Mesenteric fat pad (tissue), 1 donor: ENCODE measurements at places on chromosomes 1 and 21. TPM values are rescaled to one million over a fixed set of nuclear protein-coding genes. Genes with fewer than 3 reads are reported as not detected.

Gene CAP1
- 381 TPM for total RNA-seq

DNA sequence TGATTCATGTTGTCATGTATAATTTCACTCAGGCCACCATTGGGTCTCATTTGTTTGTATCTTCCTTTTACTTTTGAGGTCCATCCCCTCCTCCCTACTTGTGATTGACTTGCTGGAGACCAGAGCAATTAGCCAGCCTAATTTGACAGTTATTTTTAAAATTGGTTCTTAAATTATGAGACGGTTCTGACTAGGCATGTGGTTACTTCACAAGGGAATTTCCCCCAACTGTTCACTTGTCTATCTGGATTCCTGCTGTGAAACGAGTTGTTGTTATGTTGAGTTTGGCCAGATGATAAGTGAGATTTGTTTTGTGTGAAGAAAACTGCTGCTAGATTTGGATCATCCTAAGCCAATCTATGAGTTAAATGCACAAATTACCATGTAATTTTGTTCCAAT is 359.1 kb downstream of the BARHL2 start:
- no peak for DNase-seq

GRCh38 chr1:10796029-10796944 is at the start of gene CASZ1:
CASZ1 (minus strand) TSS chr1:10796646; CDS start chr1:10693889, 102,757 bp downstream.
- DNase-seq: no peak

DNA sequence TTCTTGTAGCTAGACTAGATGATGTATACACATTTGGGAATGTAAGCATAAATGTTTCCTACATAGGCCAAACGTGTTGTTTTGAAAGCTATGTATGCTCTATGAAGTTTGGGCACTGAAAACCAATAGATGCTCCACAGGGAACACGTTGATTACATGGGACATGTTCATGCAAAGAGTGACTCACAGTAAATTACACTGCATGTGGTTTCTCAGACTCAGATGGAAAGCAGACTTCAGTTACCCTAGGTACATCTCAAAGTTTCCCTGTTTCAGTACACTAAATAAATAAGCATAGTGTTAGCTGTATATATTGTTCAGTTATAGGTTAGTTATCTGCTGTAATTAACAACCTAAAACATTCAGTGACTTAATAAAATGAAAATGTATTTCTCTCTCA is 301.9 kb upstream of the RUNX1 start:
- no peak for DNase-seq

Gene NBPF4
- not detected for total RNA-seq

- DNase-seq: no peak
Measured at GRCh38 chr1:241592273-241592958, 47.8 kb downstream of the CHML start.

- no peak for DNase-seq
Measured at GRCh38 chr1:46520063-46520911, 30.7 kb downstream of the DMBX1 start.

- DNase-seq: peak; percentile 39
Measured at GRCh38 chr1:53617851-53618499, 121.0 kb downstream of the GLIS1 start.

GRCh38 chr1:166944186-166944967 is 31.0 kb downstream of the ILDR2 start:
- DNase-seq: no peak

Gene LCE3E
- total RNA-seq: not detected

GRCh38 chr1:200179126-200179780 is 151.7 kb downstream of the NR5A2 start:
- no peak for DNase-seq

DNA sequence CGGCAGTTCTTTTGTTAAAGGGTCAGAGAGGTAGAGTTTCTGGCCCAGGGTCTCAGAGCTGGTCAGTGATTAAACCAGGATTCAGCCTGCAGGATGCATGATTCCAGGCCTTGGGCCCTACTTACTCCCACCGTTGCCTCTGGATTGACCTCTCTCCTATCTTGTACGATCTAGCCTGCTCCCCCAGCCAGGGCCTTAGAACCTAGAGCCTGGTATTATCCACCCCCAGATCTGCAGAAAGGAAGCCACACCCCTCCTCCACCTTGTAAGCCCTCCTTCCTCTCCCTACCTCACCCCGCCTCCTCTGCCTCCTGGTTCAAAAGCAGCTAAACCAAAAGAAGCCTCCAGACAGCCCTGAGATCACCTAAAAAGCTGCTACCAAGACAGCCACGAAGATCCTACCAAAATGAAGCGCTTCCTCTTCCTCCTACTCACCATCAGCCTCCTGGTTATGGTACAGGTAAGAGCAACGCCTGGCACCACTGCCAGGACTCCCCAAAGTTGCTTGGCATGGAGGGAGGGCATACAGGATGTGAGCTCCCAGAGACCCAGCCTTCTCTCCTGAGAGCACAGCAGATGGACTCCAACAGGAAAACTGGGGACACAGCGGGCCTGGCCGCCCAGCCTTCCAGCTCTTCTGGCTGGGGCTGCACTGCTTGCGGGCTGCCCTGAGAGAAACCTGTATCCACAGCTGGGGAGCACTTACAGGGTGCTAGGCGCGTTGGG is at the start of gene CD52:
Gene CD52, plus strand, starts transcription at position 347 of the 726 bp plus-strand sequence. Its CDS starts 60 bp downstream, at position 407.
- no peak for DNase-seq

DNA sequence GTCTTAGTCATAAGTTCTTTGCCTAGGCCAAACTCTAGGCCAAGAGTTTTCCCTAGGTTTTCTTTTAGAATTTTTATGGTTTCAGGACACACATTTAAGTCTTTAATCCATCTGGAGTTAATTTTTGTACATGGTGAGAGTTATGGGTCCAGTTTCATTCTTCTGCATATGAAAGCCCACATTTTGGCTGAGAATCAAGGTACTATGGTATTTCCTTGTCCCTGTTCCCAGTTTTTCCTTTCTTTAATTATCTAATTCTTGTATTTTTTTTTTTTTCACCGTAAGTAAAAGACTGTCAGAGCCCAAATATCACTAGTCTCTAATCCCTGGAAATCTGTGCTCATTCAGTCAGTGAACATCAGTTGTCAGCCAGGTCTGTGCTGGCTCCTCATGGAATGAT is 105.4 kb downstream of the MAP3K21 start:
- no peak for DNase-seq
